T-cell (primary cell): ENCODE measurements at places on chromosomes 11 and 22. TPM values are rescaled to one million over a fixed set of nuclear protein-coding genes. Genes with fewer than 3 reads are reported as not detected.

Gene LSP1
- total RNA-seq = 355 TPM

DNA sequence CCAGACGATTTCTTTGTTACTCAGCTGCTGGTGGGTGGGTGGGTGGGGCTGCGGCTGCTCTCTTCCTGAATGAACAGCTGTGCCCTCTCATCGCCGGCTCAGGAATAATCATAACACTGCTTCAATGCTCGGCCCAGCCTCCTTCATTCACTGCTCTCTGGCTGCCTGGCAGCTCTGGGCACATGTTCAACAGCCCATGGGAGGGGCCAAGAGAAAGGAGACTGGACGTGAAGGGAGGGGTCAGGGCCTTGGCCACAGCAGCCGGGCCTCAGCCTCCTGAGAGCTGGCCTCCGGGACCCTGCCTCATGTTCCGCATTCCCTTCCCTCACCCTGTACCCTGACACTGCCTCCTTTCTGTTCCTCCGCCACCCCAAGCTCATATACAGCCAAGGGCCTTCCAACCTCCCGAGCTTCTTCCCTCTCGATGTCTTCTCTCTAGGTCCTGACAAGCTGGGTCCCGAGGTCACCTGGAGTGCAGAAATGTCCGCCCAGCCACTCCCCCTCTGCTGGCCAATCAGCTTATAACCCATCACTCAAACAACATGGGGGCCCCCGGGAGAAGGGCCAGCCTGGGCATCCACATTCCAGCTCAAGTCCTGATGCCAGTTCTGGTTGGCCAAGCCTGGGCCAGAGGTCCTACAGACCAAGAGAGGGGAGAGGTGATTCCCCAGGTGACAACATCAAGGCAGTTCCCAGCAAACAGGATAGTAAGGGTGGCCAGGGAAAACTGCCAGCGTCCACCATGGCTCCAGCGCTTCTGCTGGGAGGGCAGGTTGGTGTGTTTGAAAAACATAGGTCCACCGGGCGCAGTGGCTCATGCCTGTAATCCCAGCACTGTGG lies 3.2 kb upstream of the CSDC2 start:
- no peak overlapping the region for H3K4me3 ChIP-seq
- H3K4me1 ChIP-seq = peaks cover 3% of the 10 kb centered on the region
- H3K27ac ChIP-seq = no peak overlapping the region
- peaks cover 73% of the 10 kb centered on the region for H3K27me3 ChIP-seq

Gene GNG3
- total RNA-seq = not detected

DNA sequence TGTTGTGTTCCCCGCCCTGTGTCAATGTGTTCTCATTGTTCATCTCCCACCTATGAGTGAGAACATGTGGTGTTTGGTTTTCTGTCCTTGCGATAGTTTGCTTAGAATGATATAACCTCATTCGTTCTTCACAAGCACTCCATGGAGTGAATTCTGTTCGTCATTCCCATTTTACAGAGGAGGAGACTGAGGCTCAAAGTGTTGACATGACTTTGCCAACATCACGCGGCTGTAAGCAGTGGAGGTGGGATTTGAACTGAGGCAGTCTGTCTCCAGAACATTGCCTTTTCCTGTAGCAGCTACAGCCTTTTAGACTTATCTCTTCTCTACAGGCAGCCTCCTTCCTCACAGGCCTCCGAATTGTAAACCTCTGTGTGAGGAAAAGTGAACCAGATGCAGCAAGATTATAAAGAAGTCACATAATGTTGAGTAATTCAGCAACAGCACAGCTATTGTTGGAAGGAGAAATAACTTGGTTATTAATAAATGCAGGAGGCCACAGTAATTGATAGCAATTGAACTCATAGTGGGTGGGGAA lies 74.6 kb downstream of the MYO18B start:
- no peak overlapping the region for H3K4me3 ChIP-seq
- no peak overlapping the region for H3K27ac ChIP-seq
- no peaks in the 10 kb centered on the region for H3K4me1 ChIP-seq
- no peaks in the 10 kb centered on the region for H3K27me3 ChIP-seq

GRCh38 chr11:105073456-105074165 lies 28.5 kb upstream of the CARD16 start:
- no peaks in the 10 kb centered on the region for H3K36me3 ChIP-seq
- no peak overlapping the region for H3K27ac ChIP-seq
- DNase-seq = no peak
- peaks cover 3% of the 10 kb centered on the region for H3K4me1 ChIP-seq
- H3K4me3 ChIP-seq = no peak overlapping the region
- no peaks in the 10 kb centered on the region for H3K27me3 ChIP-seq

Gene KCNK7
- 2.3 TPM for total RNA-seq

- no peaks in the 10 kb centered on the region for H3K36me3 ChIP-seq
- H3K27me3 ChIP-seq = no peaks in the 10 kb centered on the region
- H3K4me3 ChIP-seq = no peak overlapping the region
- no peak for DNase-seq
Observed at GRCh38 chr22:22362936-22363335, 118.3 kb downstream of the VPREB1 start.

DNA sequence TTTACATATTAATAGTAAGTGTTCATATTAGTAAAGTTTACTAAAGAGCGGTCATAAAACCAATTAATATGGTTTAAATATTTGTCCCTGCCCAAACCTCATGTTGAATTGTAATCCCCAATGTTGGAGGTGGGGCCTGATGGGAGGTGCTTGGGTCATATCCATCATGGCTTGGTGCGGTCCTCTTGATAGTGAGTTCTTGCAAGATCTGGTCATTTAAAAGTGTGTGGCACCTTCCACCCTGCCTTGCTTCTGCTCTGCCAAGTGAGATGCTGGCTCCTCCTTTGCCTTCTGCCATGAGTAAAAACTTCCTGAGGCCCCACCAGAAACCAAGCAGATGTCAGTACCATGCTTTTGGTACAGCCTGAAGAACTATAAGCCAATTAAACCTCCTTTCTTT lies 54.8 kb upstream of the OLFML1 start:
- no peaks in the 10 kb centered on the region for H3K36me3 ChIP-seq
- no peaks in the 10 kb centered on the region for H3K4me1 ChIP-seq
- no peak overlapping the region for H3K27ac ChIP-seq
- H3K27me3 ChIP-seq = no peaks in the 10 kb centered on the region
- no peak for DNase-seq

- H3K36me3 ChIP-seq = no peaks in the 10 kb centered on the region
- DNase-seq = no peak
- no peak overlapping the region for H3K27ac ChIP-seq
- H3K4me1 ChIP-seq = no peaks in the 10 kb centered on the region
Observed at GRCh38 chr22:27561286-27561904, 240.2 kb downstream of the MN1 start.
